DMS79 treated with DMSO at 0.1 percent for 48 hours (cell line): ENCODE measurements at places on chromosomes 2 and 18.
A peak's percentile ranks its signal among the peaks of the same experiment; 100 is the strongest.

GRCh38 chr2:120513776-120514357 is 167.9 kb downstream of the INHBB start:
- DNase-seq: no peak

- no peak for DNase-seq
These were observed 20.2 kb upstream of the CYP27A1 start for GRCh38 chr2:218761795-218762194.

DNA sequence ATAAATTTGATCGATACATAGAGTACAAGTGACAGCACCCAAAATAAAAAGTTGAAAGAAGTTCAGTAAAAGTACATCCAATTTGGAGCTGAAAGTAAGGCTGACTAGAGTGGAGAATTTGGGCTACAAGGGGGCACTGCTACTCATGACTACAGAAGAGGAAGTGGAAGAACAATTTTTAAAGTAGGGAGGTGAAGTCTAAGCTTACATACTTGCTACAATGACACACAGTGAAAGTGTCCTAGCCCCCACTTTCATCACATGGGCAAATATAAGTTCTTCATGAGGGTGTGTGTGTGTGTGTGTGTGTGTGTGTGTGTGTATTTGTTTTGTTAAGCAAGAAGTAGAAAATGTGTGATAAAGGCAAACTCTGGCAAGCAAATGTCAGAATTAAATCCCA is 45.7 kb downstream of the MAP3K2 start:
- no peak for DNase-seq

DNA sequence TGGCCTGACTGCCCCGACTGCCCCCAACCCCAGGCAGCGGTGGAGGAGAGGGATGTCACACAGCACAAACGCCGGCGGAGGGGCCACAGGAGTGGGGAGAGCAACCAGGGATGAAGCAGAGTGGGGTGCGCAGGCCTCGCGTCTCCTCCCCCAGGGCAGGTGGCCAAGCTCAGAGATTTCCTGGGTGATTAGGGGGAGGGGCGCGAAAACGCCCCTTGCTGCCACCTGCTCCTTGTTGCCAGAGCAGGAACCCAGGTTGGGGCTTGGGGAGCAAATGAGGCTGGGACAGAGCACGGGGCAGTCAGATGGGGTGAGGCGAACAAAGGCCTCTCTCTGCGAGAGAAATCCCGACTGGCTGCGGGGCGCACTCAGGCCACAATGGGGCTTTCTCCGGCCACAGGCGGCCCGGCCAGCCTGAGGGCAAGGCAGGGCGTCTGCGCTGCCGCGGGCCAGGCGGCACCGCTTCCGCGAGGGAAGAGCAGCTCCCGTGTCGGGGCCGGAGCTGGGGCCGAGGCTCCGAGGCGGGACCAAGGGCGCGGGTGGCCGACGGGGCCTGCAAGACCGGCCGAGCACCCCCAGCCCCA is 11.5 kb downstream of the TEX44 start:
- peak; percentile 66 for DNase-seq

GRCh38 chr2:231127936-231128335 is 3.1 kb upstream of the HTR2B start:
- no peak for DNase-seq

GRCh38 chr18:58370612-58371011 is 258.3 kb downstream of the ALPK2 start:
- no peak for DNase-seq

GRCh38 chr2:35080231-35080910 is 1275.2 kb upstream of the CRIM1 start:
- no peak for DNase-seq

- no peak for DNase-seq
These were observed 100.0 kb upstream of the DTNA start for GRCh38 chr18:34609986-34610648.

- no peak for DNase-seq
These were observed 7.6 kb downstream of the TRIP12 start for GRCh38 chr2:229914171-229914570.

- no peak for DNase-seq
These were observed 82.5 kb upstream of the TMEM178A start for GRCh38 chr2:39583213-39583612.

GRCh38 chr2:43459446-43460173 is 136.2 kb downstream of the THADA start:
- no peak for DNase-seq

GRCh38 chr2:45814951-45815621 is 163.6 kb downstream of the PRKCE start:
- peak; percentile 87 for DNase-seq

GRCh38 chr18:51890762-51891161 is 449.2 kb upstream of the DCC start:
- DNase-seq: peak; percentile 10

- DNase-seq: no peak
These were observed 7.1 kb downstream of the RUFY4 start for GRCh38 chr2:218075975-218076811.

GRCh38 chr2:148282201-148282600 is 261.3 kb downstream of the MBD5 start:
- DNase-seq: no peak

DNA sequence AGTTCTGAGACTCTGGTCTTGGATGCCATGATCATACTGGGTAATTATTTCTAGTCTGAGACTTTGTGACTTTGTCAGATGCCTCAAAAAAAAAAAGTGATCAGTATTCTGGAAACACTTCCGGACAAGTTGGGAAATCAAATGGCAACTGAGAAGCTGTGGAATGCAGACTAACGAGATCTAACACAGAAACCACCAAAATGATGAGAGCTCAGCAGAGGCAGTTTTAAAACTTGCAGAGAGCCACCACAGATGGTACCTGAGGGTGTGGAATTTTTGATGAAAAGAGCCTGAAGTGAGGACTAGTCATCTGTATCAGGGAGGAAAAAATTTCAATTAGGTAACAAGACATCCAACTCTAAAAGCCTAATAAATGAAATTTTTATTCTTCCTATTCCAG is 5.5 kb upstream of the GPR75 start:
- DNase-seq: no peak

GRCh38 chr2:110931648-110932047 is 189.1 kb upstream of the BCL2L11 start:
- no peak for DNase-seq

GRCh38 chr2:143682436-143683055 is 553.3 kb downstream of the ARHGAP15 start:
- no peak for DNase-seq

- DNase-seq: no peak
These were observed 24.1 kb downstream of the GAD1 start for GRCh38 chr2:170840717-170841210.

DNA sequence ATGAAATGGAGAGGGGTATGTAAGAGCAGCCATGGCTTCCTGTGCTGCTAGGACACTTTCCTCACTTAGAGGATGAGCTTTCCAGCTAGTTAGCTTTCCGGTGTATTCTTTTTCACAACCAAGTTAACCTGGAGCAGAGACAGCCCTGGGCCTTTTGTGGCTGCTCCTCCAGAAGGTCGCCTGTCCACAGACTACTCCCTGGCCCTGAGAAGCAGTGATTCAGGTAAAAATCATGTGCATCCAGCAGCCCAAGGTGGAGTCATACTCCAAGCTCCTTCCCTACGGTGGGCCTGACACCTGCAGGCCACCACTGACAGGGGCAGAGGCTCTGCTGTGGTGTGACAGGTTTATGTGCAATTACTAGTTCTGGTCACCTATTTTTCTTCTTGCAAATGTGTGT is 187.2 kb downstream of the ANKRD30B start:
- DNase-seq: no peak
